ENCODE measurements at places on chromosomes 7 and 10.

DNA sequence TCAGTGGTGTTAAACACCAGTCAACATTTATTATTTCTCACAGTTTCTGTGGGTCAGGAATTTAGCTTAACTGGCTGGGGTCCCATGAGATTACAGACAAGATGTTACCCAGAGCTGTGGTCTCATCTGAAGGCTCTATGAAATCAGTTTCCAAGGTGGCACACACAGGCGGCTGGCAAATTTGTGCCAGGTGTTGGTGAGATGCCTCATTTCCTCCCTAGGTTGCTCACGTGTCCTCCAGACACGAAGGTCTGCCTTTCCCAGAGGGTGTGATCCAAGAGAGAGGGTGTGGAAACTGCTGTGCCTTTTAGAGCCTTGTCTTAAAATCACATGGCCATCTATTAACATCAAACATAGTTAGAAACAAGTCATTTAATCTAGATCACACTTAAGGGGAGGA is 209.0 kb downstream of the JCAD start:
- DNase-seq, result no peak

- DNase-seq, result no peak
These were observed 45.5 kb downstream of the CTBP2 start for GRCh38 chr10:125114761-125115391.

- DNase-seq, result no peak
These were observed 287.4 kb downstream of the CACNA2D1 start for GRCh38 chr7:82156168-82156567.

DNA sequence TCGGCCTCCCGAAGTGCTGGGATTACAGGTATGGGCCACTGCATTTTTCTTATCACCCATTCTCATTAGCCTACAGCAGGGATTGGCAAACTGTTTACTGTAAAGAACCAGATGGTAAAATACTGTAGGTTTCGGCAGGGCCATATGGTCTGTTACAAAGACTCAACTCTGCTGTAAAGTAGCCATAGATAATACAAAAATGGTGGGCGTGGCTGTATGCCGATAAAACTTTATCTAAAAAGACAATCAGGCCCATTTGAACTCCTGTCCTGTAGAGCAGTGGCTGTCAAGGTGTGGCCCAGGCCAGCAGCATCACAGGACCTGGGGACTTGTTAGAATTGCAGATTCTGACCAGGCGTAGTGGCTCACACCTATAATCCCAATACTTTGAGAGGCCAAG is 134.3 kb downstream of the CUX1 start:
- DNase-seq, result no peak

DNA sequence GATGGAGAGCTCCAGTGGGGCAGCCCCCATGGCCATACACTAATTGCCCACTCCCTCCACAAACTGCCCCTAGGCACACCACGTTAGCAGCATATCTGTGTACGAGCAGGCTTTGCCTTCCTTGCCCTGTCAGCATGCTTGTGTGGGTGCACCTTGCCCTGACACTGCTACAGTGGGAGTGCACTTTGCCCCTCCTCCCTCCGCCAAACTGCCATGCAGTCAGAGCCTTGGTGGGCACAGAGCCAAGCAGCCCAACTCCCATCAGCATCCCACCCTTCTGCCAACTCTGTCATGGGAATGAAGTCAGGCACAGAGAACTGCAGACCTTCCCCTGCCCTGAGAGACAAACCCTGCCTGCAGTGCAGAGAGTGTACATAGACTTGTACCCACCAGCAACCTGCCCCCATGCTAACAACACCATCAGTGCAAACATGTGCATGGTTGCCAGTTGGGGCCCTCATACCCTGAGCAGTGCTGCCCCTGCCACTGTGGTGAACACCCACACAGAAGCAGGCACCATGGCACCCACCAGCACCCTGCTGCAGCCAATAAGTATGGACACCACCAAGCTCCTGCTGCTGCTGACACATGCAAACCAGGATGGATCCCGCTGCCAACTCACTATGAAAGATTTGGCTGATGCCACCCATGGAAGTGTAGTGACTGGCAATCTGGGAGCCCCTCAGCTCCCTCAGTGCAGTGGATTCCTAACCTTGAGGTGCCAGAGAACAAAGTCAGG is 1197.7 kb upstream of the CELF2 start:
- DNase-seq, result no peak

- no peak for DNase-seq
These were observed 325.1 kb downstream of the GALNT17 start for GRCh38 chr7:71457021-71457420.

DNA sequence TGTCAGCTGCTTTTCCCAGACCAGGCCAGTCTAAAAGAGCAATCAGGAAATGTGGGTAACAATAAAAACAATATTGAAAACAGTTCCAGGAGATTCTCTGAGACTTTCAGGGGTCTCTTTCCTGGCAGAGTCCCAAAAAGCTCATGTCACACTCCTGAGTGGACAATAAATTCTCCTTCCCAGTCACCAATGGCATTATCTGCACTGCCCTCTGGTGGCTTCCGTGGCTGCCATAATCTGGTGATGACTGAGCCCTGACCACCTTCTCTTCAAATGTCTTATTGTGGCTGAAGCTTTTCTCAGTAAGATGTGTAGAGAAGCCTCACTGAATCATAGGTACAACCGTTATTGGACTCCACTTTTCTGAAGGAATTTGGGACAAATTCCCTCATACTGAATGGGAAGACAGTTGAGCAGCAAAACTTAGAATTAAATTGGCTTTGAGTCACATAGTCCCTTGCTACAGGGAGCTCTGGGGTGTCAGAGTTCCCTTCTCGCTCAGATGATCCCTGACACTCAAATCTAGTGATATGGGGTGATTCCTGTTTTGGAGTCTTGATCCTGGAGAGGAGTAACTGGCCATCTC is 24.4 kb upstream of the ASAH2 start:
- no peak for DNase-seq

GRCh38 chr7:130521258-130521951 is 29.5 kb downstream of the MEST start:
- no peak for DNase-seq

DNA sequence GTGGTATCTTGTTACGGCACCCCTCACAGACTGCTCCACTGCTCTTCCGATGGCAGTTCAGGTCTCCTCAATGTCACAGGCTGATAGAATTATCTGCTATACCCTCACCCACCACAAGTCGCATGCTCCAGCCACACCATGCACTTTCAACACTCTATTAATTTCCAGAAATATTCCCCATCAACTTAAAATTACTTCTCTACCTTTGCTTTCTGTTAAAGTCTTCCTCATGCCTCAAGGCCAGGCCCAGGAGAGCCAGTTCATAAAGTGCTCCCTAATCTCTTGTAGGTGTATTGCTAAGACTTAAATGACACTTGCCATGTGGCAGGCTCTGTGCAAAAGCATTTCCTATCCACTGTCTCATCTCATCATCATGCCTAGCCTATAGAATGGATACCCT is 105.9 kb upstream of the ARID5B start:
- no peak for DNase-seq

DNA sequence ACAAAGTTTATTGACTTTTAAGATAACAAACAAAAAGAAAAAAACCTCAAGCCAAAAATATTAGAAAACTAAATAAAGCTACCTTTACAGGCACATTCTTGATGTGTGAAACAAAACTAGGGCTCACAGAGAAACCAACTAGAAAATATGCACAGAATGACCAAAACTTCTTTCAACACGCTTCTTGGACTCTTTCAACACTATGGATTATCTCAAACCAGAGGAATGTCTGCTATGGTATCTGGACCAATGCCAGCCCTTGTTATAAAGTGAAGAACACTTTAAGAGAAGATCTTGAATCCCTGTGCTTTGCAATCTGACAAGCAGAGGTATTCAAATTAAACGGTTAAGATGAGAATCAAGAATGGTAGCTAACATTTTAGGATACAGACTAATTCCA is 76.6 kb downstream of the DNAJC1 start:
- no peak for DNase-seq

GRCh38 chr10:77857272-77857671 is 69.3 kb downstream of the DLG5 start:
- DNase-seq, result no peak

- no peak for DNase-seq
These were observed 25.5 kb upstream of the NME8 start for GRCh38 chr7:37822946-37823345.

DNA sequence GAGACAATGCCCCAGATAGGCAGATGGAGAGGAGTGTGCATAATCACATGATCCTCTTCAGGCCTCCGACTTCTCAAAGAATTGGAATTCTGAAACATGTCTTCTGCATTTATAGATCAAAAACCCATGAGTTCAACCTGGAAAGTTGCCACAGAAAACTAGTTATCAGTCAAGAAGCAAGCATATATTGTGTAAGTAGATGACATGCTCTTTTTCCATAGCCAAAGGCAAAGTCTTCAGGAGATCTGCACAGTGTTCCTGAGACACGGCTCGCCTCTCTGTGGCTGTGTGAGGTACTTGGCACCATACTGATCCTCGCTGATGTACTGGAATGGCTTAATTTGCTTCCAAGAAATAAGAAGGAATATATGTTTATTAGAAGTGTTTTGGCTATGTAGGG is 213.5 kb upstream of the MKI67 start:
- no peak for DNase-seq

- no peak for DNase-seq
These were observed 2.3 kb downstream of the CDH23 start for GRCh38 chr10:71398976-71399375.

GRCh38 chr10:32204606-32205005 is 142.4 kb downstream of the EPC1 start:
- DNase-seq, result no peak

DNA sequence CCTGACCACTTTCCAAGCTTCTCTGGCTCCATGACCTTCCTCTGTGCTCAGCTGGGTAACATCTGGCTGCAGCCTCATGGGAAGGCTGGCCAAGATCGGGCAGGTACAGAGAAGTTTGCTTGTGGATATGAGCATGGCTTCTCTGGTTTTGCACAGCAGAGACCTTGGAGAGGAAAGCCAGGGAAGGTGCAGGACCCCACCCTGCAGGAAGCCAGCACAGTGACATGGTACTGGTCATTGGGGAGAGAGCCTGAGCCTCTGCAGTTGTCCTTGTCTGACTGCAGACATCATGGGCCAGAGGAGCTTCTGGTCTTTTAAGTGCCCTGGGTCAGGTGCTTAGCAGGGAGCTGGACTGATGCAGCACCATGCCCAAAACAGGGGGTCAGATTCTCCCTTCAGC is 70.6 kb upstream of the LEP start:
- DNase-seq, result no peak

DNA sequence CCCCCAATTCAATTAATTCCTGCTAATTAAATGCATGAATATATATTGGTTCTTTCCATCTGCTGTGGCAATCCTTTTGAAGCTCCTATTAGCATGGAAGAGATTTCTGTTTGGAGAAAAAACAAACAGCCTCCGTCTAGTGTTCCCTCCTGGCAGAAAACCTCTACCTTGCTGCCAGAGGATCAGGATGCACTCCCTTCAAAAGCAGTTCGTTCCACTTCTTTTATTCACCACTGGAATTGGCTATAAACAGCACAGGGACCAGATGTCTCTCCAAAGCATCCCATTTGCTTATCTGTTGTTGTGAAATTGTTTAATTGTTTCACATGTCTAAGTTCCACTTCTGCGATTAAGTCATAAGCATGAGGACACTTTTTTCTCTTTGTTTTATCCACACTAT is 77.8 kb upstream of the PTN start:
- DNase-seq, result no peak

All from T-helper 17 cell (primary cell).